ENCODE measurements at places on chromosomes 7 and 10.

DNA sequence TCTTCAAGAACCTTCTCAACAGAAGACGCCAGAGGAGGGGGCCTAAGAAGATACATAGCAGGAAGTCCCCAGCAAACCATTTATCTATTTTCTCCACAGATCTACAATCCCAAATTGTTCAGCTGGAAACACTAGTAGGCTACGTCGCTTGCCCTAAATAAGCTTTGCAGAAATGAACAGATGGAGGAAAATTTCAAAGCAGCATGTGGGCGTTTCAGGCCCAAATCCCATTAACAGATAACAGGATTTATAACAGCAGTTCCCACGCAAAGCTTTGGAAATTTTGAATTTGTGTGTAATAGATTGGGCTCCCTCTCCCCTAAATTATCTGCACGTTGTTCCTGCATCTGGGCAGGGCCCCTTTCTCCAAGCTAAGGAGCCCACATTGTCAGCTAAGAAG is 60.6 kb upstream of the FRMD4A start:
- H3K27me3 ChIP-seq: no peaks in the 10 kb centered on the region
- no peak overlapping the region for H3K27ac ChIP-seq
- H3K4me3 ChIP-seq: no peak overlapping the region
- H3K36me3 ChIP-seq: no peaks in the 10 kb centered on the region

GRCh38 chr7:143487061-143487460 is 9.4 kb downstream of the TAS2R41 start:
- peak overlapping the region; percentile 17 for H3K27ac ChIP-seq
- H3K36me3 ChIP-seq: no peaks in the 10 kb centered on the region
- no peak overlapping the region for H3K4me3 ChIP-seq
- DNase-seq: no peak

GRCh38 chr7:6571160-6571779 is 6.0 kb upstream of the ZDHHC4 start:
- no peaks in the 10 kb centered on the region for H3K27me3 ChIP-seq
- H3K27ac ChIP-seq: no peak overlapping the region
- no peaks in the 10 kb centered on the region for H3K36me3 ChIP-seq
- no peak for DNase-seq

DNA sequence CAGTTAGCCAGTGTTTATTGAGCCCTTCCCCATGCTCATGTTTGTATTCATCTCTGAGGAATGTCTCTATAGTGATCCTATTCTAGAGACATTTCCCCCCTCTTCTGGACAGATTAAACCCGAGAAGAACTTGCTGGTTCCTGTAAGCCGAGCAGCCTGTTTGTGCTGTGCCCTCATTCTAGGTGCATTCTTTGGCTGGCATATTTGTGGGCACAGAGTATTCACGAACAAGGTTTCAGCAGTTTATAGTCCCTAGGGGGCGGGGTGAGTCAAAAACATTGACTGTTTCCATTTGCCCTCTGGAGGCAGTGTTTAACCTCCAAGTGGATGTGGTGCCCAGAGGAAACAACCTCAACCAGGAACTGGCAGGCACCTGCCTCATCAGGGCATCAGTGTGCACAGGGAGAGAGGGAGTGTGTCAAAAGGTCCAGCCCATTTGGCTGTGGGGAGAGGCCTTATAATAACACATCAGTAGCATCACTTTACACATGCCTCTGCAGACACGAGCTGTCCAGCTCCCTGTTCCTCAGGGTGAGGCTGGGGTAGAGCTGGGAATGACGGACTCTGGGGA is 273.3 kb upstream of the LRGUK start:
- H3K4me3 ChIP-seq: no peak overlapping the region
- no peak for DNase-seq
- H3K27ac ChIP-seq: no peak overlapping the region
- H3K27me3 ChIP-seq: no peaks in the 10 kb centered on the region
